Hepatocyte (in vitro differentiated cells): ENCODE measurements at places on chromosomes 11 and 22.

- no peak for DNase-seq
These were observed 13.5 kb upstream of the TUB start for GRCh38 chr11:8067567-8067928.

- no peak for DNase-seq
These were observed 149.6 kb downstream of the CWF19L2 start for GRCh38 chr11:107307991-107308390.

- DNase-seq = no peak
These were observed 951 bp upstream of the EHD1 start for GRCh38 chr11:64879244-64879900.

DNA sequence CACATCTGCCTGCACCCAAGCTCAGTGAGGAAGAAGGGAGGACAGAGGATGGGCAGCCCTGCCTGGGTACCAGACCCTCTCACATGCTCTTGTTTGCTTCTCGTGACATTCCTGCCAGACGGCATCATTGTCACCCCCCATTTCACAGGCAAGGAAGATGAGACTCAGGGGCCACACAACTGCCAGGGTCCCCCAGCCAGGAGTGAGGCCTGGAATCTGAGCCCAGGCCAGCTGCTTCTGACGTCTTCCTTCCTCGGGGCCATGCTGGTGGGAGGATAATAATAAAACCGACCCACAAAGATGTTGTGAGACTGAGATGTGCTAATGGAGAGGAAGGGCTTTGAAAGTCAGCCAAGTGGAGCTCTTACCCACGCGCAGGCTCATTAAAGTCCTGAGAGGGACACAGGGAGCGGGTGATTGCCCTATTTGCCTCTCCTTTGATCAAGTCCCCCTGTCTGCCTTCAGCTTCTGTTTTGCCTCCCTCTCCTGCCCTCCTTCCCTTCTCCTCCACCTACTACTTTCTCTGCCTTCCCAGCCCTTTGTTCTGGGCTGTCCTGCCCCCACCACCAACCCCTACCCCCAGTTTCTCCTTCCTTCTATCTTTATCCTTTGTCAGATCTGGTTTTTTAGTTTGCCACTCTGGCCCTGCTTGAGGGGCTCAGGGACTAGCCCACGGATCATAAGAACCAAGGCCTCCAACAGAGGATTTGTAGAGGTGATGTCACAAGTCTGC lies 62.7 kb downstream of the MCM5 start:
- DNase-seq = no peak

GRCh38 chr11:69644071-69644961 lies 3.4 kb downstream of the CCND1 start:
- DNase-seq = peak; percentile 89

- DNase-seq = no peak
These were observed 225.2 kb upstream of the ANO3 start for GRCh38 chr11:26106726-26107125.
